ENCODE measurements at places on chromosomes 11 and 22. TPM values are rescaled to one million over a fixed set of nuclear protein-coding genes. Genes with fewer than 3 reads are reported as not detected.
A peak's percentile ranks its signal among the peaks of the same experiment; 100 is the strongest.

The TSPAN32 gene
- not detected for total RNA-seq

The EFCAB6 gene
- 1.6 TPM for total RNA-seq

The PANX2 gene
- 0.92 TPM for total RNA-seq

The MYOD1 gene
- total RNA-seq: not detected

The GLB1L3 gene
- total RNA-seq: not detected

The ENDOD1 gene
- total RNA-seq: 28.3 TPM

DNA sequence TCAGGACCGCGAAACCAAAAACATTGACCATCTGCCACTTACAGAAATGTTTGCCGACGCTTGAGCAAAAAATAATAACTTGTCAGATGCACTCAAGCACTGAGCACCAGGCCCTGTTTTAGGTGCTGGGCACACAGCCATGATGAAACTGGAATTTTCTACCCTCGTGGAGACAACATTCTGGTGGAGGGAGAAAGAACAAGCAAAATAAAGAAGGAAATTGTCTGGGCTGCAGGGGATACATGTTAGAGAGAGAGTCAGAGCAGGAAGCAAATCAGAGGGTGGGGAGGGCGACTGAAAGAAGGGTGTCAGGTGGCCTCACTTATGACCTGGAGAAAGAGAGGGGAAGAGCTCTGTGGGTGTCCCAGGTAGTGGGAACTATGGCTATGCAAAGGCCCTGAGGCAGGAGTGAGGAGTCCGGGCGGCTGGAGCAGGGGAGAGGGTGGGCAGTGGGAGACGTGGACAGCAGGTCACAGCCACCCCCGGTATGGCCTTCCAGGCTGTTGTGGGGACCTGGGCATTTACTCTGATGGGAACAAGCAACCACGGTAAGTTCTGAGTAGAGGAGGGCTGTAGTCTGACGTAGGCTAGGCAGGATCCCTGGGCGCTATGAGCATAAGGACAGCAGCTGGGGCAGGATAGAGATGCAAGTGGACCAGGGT, 78.8 kb downstream of the MYEOV start:
- no peak for ATAC-seq

- ATAC-seq: no peak
These were observed 1168.2 kb downstream of the BRD1 start for GRCh38 chr22:48659404-48659996.

DNA sequence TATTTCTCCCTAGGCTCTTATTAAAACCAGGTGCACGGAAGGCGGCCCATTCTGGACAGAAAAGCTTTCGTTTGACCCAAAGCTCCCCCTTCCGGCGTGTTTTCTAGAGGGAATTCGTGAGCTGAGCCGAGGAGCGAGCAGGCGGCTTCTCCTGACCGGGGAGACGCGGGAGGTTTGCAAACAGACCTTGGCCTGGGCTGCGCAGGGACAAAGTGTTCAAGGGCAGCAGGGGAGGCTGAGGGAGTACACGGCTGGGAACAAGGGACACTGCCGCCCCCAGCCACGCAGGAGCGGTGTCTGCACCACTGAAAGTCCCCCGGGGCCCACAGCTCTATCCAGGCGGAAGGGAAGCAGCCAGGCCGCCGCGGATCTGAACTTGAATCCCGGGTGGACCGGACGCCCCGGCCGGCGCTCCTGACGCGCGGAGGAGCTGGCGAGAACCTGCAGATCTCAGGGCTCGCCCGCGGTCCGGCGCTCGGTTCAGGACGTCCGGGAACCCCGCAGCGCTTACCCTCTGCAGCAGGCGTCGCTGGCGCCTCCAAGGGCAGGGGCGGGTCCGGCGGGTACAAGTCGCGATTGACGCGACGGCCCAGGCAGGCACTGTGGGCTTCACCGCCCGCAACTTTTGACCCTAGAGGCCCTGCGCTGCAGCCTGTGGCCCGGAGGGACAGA, 101.9 kb downstream of the WT1 start:
- peak; percentile 26 for ATAC-seq

DNA sequence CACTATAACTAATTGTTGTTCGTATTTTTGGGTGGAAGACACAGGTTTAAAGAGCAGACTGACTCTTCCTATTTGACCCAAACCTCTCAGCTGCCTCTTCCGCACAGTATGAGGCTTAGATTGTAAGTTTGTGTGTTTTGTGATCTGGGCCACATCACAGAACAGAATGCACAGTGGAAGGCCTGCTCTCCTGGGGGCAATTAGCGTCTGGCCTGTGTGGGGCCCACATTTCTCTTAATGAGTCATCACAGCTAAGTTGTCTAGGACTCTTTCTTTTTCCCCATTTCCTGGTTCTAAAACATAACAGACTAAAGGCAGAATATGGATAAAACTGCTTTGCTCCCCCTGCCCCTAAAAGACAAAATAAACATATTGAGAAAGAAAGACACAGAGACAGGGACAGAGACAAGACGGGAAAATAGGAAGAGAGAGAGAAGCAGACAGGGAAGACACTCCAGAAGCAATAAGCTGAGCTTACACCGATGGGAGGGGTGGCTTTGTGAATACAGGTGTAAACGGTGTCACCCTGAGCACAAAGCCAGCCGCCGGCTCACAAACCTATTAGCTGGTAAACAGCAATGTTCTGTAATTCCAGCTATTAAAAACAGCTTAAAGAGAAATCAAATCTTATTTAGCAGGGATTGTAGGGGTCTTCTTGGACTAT, 127.4 kb upstream of the OPCML start:
- no peak for ATAC-seq

- ATAC-seq: no peak
These were observed 16.0 kb downstream of the CELF1 start for GRCh38 chr11:47536915-47537314.

Measured in esophagus mucosa (tissue), 1 donor.